ENCODE measurements at places on chromosomes 11 and 22.

DNA sequence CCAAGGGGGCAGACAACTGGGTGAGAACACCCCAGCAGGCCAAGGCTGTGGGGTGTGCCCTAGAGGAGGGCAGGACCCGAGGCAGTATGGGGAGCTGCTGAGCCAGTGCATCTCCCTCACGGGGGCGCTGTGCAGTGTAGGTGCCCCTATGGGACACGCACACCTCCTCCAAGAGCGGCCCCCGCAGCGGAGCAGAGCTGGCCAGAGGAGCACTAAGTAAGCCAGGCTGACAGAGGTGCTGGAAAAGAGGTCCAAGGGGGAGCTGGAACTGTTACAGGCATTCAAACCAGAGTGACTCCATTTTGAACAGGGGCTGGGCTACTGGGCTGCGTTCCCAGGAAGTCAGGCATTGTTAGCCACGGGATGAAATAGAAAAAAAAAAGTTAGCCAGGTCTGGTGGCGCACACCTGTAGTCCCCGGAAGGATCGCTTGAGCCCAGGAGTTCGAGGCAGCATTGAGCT, 41.8 kb downstream of the TST start:
- H3K36me3 ChIP-seq = no peaks in the 10 kb centered on the region
- no peak for DNase-seq
- H3K27me3 ChIP-seq = no peaks in the 10 kb centered on the region

GRCh38 chr11:10072841-10073240, 221.2 kb downstream of the SBF2 start:
- H3K4me3 ChIP-seq = no peak overlapping the region
- H3K36me3 ChIP-seq = no peaks in the 10 kb centered on the region
- peaks cover 5% of the 10 kb centered on the region for H3K4me1 ChIP-seq
- H3K27me3 ChIP-seq = no peaks in the 10 kb centered on the region
- no peak overlapping the region for H3K27ac ChIP-seq

GRCh38 chr11:3984896-3985295, 109.7 kb upstream of the RRM1 start:
- no peak overlapping the region for H3K4me3 ChIP-seq
- no peaks in the 10 kb centered on the region for H3K36me3 ChIP-seq
- DNase-seq = peak; percentile 4
- no peaks in the 10 kb centered on the region for H3K27me3 ChIP-seq
- H3K4me1 ChIP-seq = no peaks in the 10 kb centered on the region

- no peaks in the 10 kb centered on the region for H3K36me3 ChIP-seq
- no peaks in the 10 kb centered on the region for H3K27me3 ChIP-seq
- H3K4me1 ChIP-seq = no peaks in the 10 kb centered on the region
- no peak for DNase-seq
Observed at GRCh38 chr11:26706181-26706580, 15.7 kb downstream of the SLC5A12 start.

DNA sequence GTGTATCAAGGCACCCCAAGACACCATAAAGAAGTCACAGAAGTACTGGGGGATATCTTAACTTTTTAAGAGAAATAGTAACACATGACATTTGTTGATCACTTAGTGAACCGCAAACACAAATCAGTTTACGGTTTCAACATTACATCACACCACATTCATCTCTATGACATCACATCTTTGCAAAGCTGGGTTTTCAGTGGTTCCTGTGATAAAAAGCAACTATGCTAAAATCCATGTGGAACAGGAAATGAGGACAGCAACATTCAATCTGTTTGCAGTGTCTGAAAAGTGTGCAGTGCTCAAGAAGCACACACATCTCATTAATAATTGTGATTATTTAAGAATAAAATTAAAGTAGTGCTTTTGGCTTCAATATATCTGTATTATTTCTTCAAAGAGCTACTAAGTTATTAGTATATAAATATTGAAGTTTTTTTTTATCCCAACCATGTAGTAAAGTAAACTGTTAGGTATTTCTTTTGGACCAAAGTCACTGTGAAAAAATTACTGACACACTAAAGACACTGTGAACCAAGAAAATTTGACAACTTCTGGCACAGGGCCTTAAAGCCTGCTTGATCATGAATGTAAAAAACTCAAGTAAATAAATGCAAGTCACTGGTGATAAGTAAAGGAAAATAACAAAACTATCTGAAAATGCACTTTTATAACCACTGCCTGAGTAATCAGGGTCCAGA, 156.0 kb upstream of the SOX6 start:
- H3K27me3 ChIP-seq = no peaks in the 10 kb centered on the region
- H3K36me3 ChIP-seq = no peaks in the 10 kb centered on the region
- DNase-seq = no peak
- no peak overlapping the region for H3K4me3 ChIP-seq
- no peaks in the 10 kb centered on the region for H3K4me1 ChIP-seq

- H3K4me3 ChIP-seq = no peak overlapping the region
- H3K27ac ChIP-seq = no peak overlapping the region
- no peaks in the 10 kb centered on the region for H3K27me3 ChIP-seq
- no peaks in the 10 kb centered on the region for H3K36me3 ChIP-seq
Observed at GRCh38 chr11:74462009-74462408, 5.3 kb downstream of the KCNE3 start.

- DNase-seq = peak; percentile 90
- H3K27ac ChIP-seq = no peak overlapping the region
- no peak overlapping the region for H3K4me3 ChIP-seq
- no peaks in the 10 kb centered on the region for H3K27me3 ChIP-seq
- H3K36me3 ChIP-seq = peaks cover 2% of the 10 kb centered on the region
- peaks cover 4% of the 10 kb centered on the region for H3K4me1 ChIP-seq
Observed at GRCh38 chr22:41697126-41697775, 2.1 kb upstream of the MEI1 start.

DNA sequence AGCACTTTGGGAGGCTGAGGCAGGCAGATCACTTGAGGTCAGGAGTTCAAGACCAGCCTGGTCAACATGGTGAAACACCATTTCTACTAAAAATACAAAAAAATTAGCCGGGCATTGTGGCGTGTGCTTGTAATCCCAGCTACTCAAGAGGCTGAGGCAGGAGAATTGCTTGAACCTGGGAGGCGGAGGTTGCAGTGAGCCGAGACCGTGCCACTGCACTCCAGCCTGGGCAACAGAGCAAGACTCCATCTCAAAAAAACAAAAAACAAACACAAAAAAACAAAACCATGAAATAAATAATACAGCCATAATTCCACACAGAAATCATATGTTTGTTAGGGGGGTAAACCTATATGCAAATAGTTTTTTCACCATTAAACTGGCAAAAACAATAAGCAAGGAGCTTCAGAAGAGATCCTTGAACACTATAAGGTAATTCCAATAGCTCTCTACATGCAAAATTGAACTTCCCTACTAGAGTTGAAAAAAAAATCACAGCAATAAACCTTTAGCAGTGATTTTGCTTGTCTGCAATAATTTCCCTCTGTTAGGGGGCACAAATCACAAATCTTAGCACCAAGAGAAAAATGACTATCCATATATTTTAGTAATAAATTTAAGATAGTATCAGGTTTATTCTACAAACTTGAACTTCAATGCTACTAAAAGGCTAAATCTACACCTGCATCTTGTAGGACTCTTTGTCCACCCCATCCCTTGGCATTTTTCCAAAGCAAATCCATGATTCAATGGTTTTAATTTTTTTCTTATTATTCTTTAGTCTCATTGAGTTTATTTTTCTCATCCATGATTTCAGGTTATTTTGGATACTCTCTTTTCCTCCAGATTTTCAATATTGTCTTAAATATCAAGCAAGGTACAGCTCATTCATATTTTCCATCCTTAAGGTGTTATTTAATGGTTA, 3.9 kb downstream of the CSTF3 start:
- H3K27me3 ChIP-seq = no peaks in the 10 kb centered on the region
- no peak for DNase-seq
- no peak overlapping the region for H3K4me3 ChIP-seq
- no peaks in the 10 kb centered on the region for H3K4me1 ChIP-seq
- 0 out of 2 replicates have a peak, but pooled peaks cover 2% of the 10 kb centered on the region for H3K36me3 ChIP-seq
- H3K27ac ChIP-seq = no peak overlapping the region

- H3K4me3 ChIP-seq = no peak overlapping the region
- H3K27me3 ChIP-seq = no peaks in the 10 kb centered on the region
- no peak for DNase-seq
- no peaks in the 10 kb centered on the region for H3K36me3 ChIP-seq
- H3K27ac ChIP-seq = no peak overlapping the region
- no peaks in the 10 kb centered on the region for H3K4me1 ChIP-seq
Observed at GRCh38 chr11:72162891-72163492, 27.5 kb downstream of the FOLR3 start.

GRCh38 chr11:33185756-33186155, 24.5 kb upstream of the CSTF3 start:
- no peak overlapping the region for H3K27ac ChIP-seq
- H3K4me1 ChIP-seq = peaks cover 2% of the 10 kb centered on the region
- H3K4me3 ChIP-seq = no peak overlapping the region
- no peak for DNase-seq

DNA sequence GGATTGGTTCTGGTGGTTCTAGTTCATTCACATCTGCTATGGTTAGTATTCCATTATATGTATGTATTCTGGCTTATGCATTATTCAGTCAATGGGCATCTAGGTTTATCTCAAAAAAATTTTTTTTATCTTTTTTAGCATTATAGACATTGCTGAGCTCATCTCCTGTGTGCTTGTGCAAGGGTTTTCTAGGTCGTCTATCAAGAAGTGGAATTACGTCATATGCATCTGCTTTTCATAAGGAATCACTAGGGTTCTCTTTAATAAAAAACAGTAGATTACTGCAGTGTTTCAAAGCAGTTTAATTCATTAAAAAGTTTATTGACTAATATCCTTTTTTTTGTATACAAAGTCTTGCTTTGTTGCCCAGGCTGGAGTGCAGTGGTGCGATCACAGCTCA, 21.3 kb downstream of the TBC1D22A start:
- no peak overlapping the region for H3K4me3 ChIP-seq
- no peak for DNase-seq
- no peaks in the 10 kb centered on the region for H3K27me3 ChIP-seq
- no peaks in the 10 kb centered on the region for H3K36me3 ChIP-seq
- H3K27ac ChIP-seq = no peak overlapping the region
- no peaks in the 10 kb centered on the region for H3K4me1 ChIP-seq

- H3K27me3 ChIP-seq = no peaks in the 10 kb centered on the region
- DNase-seq = peak; percentile 18
- H3K4me3 ChIP-seq = no peak overlapping the region
- no peaks in the 10 kb centered on the region for H3K36me3 ChIP-seq
- H3K27ac ChIP-seq = no peak overlapping the region
- no peaks in the 10 kb centered on the region for H3K4me1 ChIP-seq
Observed at GRCh38 chr11:5291207-5291838, 10.4 kb downstream of the OR51B4 start.

- no peaks in the 10 kb centered on the region for H3K27me3 ChIP-seq
- H3K27ac ChIP-seq = no peak overlapping the region
- H3K36me3 ChIP-seq = no peaks in the 10 kb centered on the region
- no peak for DNase-seq
- no peak overlapping the region for H3K4me3 ChIP-seq
Observed at GRCh38 chr11:45041596-45041995, 90.9 kb upstream of the TP53I11 start.

- no peaks in the 10 kb centered on the region for H3K4me1 ChIP-seq
- no peak for DNase-seq
- no peaks in the 10 kb centered on the region for H3K27me3 ChIP-seq
- H3K4me3 ChIP-seq = no peak overlapping the region
- H3K36me3 ChIP-seq = peaks cover 6% of the 10 kb centered on the region
- H3K27ac ChIP-seq = no peak overlapping the region
Observed at GRCh38 chr11:1450344-1450875, 36.2 kb downstream of the MOB2 start.

DNA sequence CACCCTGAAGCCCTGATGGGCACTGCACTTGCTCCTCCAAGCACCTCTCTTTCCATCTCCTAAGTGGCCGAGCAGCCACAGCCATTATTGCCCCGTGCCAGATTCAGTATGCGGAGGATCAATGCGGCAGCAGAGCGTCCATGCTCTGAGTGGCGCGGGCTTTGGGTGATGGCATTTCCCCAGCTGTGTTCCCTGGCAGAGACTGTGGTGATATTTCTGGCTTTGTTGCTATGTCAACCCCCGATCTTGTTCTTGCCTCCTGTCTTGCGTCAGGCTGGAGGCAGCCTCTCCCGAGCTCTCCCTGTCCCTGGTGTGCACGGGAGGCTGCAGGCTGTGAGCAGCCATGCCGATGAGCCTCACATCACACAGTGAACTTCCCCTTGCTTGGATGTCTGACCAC, 1018.6 kb downstream of the TBC1D22A start:
- H3K4me3 ChIP-seq = no peak overlapping the region
- H3K4me1 ChIP-seq = no peaks in the 10 kb centered on the region
- no peak overlapping the region for H3K27ac ChIP-seq
- H3K27me3 ChIP-seq = no peaks in the 10 kb centered on the region
- no peak for DNase-seq

DNA sequence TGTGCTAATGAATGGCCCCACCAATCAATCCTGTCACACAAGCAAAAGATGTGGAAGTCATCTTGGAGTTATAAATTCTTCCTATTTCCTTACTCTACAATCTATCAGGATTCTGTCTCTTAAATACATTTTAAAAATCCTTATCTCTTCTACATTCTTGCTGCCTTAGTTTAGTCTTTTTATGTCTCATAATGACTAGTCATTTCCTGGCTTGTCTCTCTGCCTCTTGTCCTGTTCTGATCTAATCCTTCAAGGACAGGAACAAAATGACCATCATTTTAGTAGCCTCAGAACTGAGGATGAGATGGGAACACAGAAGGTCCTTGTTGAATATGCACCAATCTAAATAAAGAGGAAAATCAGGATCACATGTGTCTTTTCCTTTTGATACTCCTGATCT, 56.6 kb upstream of the LIN7C start:
- H3K4me3 ChIP-seq = no peak overlapping the region
- no peaks in the 10 kb centered on the region for H3K27me3 ChIP-seq
- no peaks in the 10 kb centered on the region for H3K4me1 ChIP-seq
- H3K36me3 ChIP-seq = no peaks in the 10 kb centered on the region
- H3K27ac ChIP-seq = no peak overlapping the region
- DNase-seq = no peak

GRCh38 chr22:46540874-46541273, 3.5 kb upstream of the CELSR1 start:
- no peak overlapping the region for H3K4me3 ChIP-seq
- no peak for DNase-seq
- H3K27ac ChIP-seq = no peak overlapping the region
- H3K36me3 ChIP-seq = no peaks in the 10 kb centered on the region
- H3K27me3 ChIP-seq = peaks cover 12% of the 10 kb centered on the region

DNA sequence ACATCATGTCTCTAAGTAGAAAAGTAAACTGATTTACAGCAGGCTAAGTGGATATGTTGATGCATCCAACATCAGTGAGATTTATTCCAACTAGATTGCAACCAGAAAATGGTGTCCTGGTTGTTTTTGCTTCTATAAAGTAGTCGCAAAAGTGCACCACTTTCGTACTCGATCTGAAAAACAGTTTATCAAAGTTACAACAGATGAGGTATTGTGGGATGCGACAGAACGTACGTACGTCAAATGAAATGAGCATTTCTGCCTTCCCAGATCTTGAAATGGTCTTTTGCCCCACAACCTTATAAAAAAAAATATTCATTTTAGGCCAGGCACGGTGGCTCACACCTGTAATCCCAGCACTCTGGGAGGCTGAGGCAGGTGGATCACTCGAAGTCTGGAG, 13.7 kb downstream of the GRAP2 start:
- H3K27ac ChIP-seq = no peak overlapping the region
- 0 out of 2 replicates have a peak, but pooled peaks cover 3% of the 10 kb centered on the region for H3K4me1 ChIP-seq
- no peaks in the 10 kb centered on the region for H3K36me3 ChIP-seq
- H3K4me3 ChIP-seq = no peak overlapping the region

- H3K27me3 ChIP-seq = no peaks in the 10 kb centered on the region
- H3K4me1 ChIP-seq = no peaks in the 10 kb centered on the region
- H3K36me3 ChIP-seq = peaks cover 95% of the 10 kb centered on the region
- no peak overlapping the region for H3K27ac ChIP-seq
- no peak for DNase-seq
Observed at GRCh38 chr22:38298312-38299005, 18.8 kb downstream of the CSNK1E start.

GRCh38 chr11:91921974-91922373, 302.6 kb upstream of the FAT3 start:
- H3K27me3 ChIP-seq = no peaks in the 10 kb centered on the region
- H3K4me3 ChIP-seq = no peak overlapping the region
- no peaks in the 10 kb centered on the region for H3K4me1 ChIP-seq
- H3K36me3 ChIP-seq = no peaks in the 10 kb centered on the region
- no peak overlapping the region for H3K27ac ChIP-seq
